ENCODE measurements at places on chromosomes 16 and 17. TPM values are rescaled to one million over a fixed set of nuclear protein-coding genes. Genes with fewer than 3 reads are reported as not detected.

Gene TMEM238L
- total RNA-seq: not detected

Gene TBC1D3G
- total RNA-seq: not detected

Gene SULT1A2
- not detected for total RNA-seq

Gene SDK2
- total RNA-seq: 0.89 TPM

Gene NLRP1
- total RNA-seq: 41.2 TPM

Gene SYNGR3
- total RNA-seq: 3.6 TPM

Gene ASB16
- 0.09 TPM for total RNA-seq

Gene PIK3R5
- not detected for total RNA-seq

Gene SPAG9
- total RNA-seq: 131 TPM

Gene TMEM204
- 4.8 TPM for total RNA-seq

Gene SOCS1
- total RNA-seq: 8.4 TPM

Gene TBC1D3C
- not detected for total RNA-seq

Gene UNC13D
- total RNA-seq: 0.83 TPM

Gene NGFR
- 0.28 TPM for total RNA-seq

Gene CLDN6
- 0.30 TPM for total RNA-seq

Gene MPP3
- total RNA-seq: 16.3 TPM

Gene NEUROD2
- not detected for total RNA-seq

Gene RNF167
- total RNA-seq: 16.9 TPM

Gene MYH3
- 1.2 TPM for total RNA-seq

Gene NPIPA3
- 0.59 TPM for total RNA-seq

Gene KRTAP3-2
- total RNA-seq: not detected

Gene HNF1B
- not detected for total RNA-seq

Gene OR1A2
- total RNA-seq: not detected

Gene SLC46A1
- 10.1 TPM for total RNA-seq

Gene C17orf58
- 8.1 TPM for total RNA-seq
